Bronchus fibroblast of lung (primary cell): ENCODE measurements at places on chromosomes 2 and 18. TPM values are rescaled to one million over a fixed set of nuclear protein-coding genes. Genes with fewer than 3 reads are reported as not detected.

PRSS56 gene
- total RNA-seq = not detected in 2 replicates

UBXN2A gene
- total RNA-seq = 7.7 and 8.2 TPM in 2 replicates

DAW1 gene
- total RNA-seq = 4.9 and 6.5 TPM in 2 replicates

CNGA3 gene
- not detected in 2 replicates for total RNA-seq
